ENCODE measurements at places on chromosomes 6 and 20. TPM values are rescaled to one million over a fixed set of nuclear protein-coding genes. Genes with fewer than 3 reads are reported as not detected.
A peak's percentile ranks its signal among the peaks of the same experiment; 100 is the strongest.

DNA sequence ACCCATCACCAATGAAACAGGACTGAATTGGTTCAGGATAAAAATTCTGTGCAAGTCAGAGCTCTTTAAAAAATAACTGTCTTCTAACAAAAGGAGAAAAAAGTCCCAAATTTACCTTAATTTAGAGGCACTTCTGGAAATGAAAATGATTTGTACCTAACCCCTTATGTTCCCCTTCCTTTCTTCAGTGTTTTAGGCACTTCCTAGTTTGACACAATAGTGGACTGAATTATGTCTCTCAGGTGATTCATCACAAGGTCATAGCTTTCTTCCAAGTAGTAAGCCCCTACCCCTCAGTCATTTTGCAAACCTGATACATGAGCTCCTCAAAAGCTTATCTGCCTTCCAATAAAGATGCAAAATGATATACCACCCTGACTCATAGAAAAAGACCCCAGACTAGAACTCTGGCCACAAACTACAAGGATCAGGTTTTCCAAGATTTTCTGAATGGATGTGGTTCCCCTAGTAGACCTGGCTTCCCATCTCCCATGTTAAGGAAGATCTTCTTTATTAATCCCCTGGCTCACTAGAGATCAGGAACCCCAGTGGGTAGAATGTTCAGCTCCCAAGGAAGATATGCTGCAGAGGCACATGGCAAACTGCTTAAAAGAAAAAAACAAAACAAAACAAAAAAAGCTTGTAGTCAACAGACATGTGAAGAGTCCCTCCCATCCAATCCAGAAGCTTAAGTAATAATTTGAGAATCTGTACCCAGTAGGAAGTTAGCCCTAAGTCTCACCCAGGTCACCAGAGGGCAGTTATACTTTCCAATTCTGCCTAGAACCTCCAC is 3.6 kb downstream of the PPP1R10 start:
- no peak for DNase-seq

GRCh38 chr6:166592821-166593220 is 6.3 kb upstream of the RAMACL start:
- DNase-seq: no peak

Gene HLA-G
- 0.45 TPM for total RNA-seq

DNA sequence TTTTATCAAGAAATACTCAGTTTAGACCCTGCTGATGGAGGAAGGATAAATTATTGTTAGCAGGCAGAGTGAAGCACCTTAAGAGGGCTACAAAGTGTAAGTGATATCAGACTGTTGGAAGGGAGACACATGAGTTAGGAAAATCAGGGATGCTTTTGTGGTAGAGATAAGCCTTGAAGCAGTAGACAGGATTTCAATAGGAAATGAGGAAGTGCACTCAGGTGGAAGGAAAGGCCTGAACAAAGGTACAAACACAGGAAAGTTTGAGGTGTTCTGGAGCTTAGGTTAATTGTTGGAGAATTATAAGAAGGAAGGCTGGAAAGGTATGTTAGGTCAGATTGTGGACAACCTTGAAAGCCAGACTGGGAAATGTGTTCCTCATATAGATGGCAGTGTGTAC is 7.6 kb downstream of the CYB5R4 start:
- no peak for DNase-seq

GRCh38 chr20:57247292-57247965 is 19.0 kb downstream of the BMP7 start:
- DNase-seq: no peak

Gene PAK5
- total RNA-seq: 0.07 TPM

DNA sequence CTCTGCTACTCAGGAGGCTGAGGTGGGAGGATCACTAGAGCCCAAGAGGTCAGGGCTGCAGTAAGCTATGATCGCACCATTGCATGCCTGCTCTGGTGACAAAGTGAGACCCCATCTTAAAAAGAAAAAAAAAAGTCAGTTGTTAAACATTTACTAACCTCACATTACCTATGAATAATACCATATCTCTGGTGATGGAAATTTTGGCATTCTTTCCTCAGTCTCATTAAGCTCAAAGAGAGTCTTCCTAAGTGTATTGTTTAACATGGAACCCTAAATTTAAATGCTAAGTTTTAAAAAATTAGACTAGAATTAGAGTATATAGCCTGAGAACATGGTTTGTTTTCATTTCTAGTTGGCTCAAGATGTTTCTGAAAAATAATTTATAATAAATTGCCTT is 11.3 kb upstream of the BFSP1 start:
- DNase-seq: no peak

DNA sequence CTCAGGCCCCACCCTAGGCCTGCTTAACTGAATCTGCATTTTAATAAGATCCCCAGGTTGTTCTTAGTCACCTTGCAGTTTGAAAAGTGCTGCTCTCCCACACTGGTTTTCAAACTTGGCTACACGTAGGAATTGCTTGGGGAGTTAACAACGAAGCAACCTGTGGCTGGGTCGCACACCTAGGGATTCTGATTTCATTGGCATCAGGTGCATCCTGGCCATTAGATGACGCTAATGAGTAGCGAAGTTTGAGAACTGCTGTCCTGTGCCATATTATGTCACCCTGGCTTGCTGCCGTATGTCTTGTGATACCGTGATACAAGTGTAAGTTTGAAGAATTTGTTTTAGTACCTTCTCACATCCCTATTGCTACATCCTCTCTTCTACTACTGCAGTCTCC is 28.2 kb upstream of the FUCA2 start:
- no peak for DNase-seq

DNA sequence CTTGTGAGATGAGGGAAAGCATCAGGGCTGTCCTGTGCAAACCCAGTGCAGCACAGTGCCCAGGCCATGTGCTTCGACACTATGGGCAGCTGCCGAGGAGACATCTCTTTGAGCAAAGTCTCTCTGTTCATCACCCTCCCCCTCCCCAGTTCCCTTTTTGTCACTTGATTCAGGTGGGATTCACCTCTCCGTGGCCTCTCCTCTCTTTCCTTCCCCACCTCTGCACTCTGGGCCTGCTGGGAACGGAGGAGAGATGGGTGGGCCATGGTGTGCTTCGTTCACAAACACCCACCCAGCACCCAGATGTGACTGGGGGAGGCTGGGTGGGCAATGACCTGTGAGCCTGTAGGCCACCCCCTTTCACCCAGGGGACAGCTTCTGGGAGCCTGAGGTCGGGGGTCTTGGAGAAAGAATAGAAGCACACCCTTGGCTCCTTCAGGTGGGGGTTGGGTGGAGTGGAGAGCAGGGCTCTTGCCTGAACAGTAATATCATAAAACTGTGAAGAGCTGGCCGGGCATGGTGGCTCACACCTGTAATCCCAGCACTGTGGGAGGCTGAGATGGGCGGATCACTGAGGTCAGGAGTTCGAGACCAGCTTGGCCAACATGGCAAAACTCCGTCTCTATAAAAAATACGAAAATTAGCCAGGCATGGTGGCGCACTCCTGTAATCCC is 33.5 kb upstream of the DLGAP4 start:
- no peak for DNase-seq

DNA sequence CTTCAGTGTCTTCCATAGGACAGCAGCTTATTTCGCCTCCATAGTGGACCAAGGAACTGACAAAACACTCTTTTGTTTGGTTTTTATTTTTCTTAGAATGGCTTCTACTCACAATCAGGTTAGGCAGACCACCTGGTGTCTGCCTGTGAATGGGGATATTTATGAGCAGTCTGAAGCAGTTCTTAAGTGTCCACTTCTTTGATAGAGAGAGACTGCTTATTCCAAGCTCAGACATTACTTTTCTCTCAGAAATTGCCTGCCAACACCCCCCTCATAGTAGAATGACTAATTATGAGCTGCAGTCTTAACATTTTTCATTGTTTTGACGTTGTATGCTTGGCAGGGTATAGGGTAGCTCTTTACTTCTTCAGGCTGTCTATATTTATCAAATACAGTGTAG is 174.7 kb downstream of the ZFAND3 start:
- DNase-seq: no peak

DNA sequence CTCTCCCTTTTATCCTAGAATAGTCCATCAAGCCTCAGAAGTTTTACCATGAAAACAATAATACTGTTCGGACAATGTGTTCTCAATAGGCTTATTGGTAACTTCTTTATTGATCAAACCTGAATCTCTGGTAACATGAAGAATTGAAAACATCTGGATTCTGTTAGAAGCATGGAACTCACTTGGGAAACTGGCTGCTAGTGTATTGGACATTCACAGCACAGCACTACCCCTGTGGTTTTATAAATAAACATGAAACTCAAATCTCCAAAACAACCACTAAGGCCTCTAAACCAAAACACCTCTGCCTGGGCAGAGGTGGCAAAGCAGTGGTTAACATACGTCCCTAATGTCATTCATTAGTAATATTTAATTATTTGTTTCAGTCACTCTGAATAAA is 157.6 kb upstream of the KCNQ5 start:
- DNase-seq: no peak

- no peak for DNase-seq
Observed at GRCh38 chr6:141521440-141521839, 611.3 kb upstream of the GJE1 start.

Gene C4B
- total RNA-seq: 7.8 TPM

DNA sequence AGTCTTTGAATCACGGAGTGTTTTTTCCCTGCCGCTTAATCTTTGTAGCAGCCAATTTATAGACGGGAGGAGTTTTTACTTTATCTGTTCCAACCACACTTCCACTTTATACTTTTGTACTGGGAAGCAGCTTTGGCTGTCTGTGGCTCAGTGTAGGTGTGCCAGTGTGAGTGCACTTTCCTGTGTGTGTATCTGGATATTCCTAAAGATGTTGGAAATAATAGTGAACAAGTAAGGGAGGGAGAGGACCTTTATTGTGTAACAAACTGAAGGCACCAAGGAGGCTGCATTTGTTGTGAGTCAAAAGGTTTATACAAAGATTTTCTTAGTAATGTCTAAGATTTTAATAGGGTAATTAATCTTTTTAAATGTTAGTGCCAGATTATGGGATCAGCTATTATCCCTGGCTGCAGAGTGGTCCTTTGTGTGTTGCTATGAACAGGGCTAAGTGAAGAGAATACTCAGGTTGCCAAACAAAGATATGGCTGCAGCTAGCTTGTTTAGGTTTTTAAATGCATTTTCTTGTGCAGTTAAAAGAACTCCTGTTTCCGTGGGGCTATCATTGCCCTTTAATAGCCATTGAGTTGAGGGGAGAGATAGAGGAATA is 226.3 kb downstream of the RNF144B start:
- DNase-seq: no peak

Gene PRSS35
- total RNA-seq: not detected

Gene CD24
- 1,415 TPM for total RNA-seq

DNA sequence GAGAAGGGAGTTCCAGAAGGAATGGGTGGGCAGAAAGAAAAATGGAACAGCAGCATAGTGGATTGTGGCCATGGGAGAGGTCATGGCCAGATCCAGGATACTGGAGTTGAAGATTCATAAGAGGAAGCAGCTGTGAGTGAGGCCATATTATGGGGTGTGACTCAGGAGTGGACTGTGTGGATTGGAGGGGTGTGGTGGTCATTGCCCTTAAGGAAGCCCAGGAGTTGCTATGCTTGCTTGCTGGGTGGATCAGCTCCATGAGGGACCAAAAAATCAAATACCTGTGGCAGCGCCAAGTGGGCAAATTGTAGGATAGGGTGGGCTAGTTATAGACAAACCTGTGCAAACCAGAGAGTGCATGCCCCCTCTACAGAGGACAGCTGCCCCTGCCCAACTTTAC is 18.3 kb downstream of the LRRC1 start:
- DNase-seq: peak; percentile 17

GRCh38 chr20:62167474-62167873 is 15.4 kb upstream of the MTG2 start:
- no peak for DNase-seq

DNA sequence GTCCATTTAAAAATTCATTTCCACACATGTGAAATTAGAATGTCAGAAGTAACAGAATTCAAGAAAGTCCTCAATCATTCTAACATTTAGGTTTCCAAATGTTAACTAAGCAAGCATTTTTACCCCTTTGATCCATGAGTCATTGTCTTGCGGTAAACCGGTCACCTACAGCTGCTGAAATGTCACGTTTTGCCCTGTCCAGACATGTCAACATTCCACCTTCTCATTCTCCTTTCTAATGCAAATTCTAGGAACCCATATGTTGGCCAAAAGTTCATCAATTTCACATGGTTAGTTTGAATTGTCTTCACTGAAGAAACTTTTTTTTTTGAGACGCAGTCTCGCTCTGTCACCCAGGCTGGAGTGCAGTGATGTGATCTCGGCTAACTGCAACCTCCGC is 117.2 kb downstream of the IPCEF1 start:
- DNase-seq: no peak

Gene SKIC2
- 201 TPM for total RNA-seq

- no peak for DNase-seq
Observed at GRCh38 chr20:51731731-51732095, 36.5 kb downstream of the ATP9A start.

Gene SPEF1
- total RNA-seq: 0.28 TPM

Gene SLC22A7
- total RNA-seq: not detected

DNA sequence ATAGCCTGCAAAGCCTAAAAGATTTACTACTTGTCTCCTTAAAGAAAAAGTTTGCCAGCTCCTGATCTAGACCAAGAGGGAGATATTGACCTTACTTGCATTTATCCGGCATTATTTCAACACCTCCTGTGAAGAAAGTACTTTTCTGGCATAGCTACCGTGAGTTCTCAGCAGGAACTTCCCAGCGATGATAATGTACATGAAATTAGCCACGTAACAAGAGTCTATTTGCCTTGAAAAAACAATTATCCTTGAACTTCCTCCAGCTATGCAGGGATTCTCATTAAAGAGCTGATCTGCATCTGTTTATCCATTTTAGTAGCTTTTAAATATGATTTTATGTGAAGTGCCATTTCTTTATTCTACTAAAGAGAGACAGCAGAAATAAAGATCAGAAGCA is 41.7 kb downstream of the ALDH5A1 start:
- no peak for DNase-seq

Gene FOXF2
- total RNA-seq: 0.17 TPM

- no peak for DNase-seq
Observed at GRCh38 chr6:122859676-122860075, 70.6 kb downstream of the SMPDL3A start.

Gene KCNQ5
- total RNA-seq: 0.10 TPM

- peak; percentile 46 for DNase-seq
Observed at GRCh38 chr6:80605165-80605989, 498.9 kb downstream of the BCKDHB start.

DNA sequence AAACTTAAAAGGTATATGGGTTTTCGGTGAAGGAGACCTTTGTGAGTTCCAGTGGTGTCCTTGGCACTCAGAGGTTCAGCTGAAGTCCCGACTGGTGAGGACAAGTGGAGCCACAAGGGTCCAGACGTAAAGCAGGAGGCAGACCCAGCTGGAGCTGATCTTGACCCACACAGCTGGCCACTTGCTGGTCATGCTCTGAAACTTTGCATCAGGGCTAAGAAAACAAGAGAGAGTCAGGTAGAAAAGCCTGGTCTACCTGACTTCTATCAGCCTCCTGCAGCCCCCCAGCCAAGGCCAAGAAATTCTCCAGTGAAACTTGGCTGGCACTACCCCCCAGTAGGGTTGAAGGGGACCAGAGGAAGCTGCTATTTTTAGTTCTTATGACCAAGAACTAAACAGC is 21.6 kb downstream of the SERINC3 start:
- DNase-seq: no peak
